NCI-H1105 (cell line): ENCODE measurements at places on chromosomes 2 and 18.

DNA sequence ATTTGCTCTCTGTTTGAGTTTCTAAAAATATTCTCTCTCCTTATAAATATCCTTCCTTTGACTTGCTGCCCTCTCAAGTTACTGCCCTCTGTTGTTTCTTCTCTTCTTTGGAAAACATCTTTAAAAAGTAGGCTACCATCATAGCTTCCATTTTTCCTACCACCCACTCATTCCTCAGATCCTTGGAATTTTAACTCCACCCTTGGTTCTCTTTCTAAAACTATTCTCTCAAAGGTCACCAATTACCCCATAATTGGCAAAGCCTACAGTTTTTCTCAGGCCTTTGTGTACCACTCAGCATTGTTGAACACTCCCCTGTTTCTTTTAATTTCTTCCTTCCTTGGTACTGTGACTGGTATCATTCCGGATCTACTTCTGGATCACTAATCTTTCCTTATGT, 43.0 kb upstream of the ITGAV start:
- no peak for DNase-seq

GRCh38 chr2:195468771-195469170, 188.3 kb upstream of the SLC39A10 start:
- no peak for DNase-seq

- no peak for DNase-seq
Measured at GRCh38 chr2:17873021-17873420, 5.4 kb upstream of the KCNS3 start.

DNA sequence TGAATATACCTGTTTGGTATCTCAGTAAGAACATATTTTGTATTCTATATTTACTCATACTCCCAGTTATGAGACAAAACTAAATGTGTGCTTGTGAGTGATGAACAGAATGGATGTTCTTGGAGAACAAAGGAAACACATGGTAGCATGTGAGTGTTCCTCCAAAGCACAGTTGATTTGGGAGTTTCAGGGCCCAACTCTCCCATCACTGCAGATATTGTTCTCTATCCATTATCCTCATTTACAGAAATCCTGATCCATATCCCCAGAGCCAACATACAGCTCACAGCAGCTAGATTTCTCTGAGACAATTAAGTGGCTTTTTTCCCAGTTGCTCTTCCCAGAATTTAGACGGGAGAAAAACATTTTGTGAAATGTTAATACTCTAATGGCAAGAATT, 75.6 kb upstream of the MAPRE2 start:
- no peak for DNase-seq

DNA sequence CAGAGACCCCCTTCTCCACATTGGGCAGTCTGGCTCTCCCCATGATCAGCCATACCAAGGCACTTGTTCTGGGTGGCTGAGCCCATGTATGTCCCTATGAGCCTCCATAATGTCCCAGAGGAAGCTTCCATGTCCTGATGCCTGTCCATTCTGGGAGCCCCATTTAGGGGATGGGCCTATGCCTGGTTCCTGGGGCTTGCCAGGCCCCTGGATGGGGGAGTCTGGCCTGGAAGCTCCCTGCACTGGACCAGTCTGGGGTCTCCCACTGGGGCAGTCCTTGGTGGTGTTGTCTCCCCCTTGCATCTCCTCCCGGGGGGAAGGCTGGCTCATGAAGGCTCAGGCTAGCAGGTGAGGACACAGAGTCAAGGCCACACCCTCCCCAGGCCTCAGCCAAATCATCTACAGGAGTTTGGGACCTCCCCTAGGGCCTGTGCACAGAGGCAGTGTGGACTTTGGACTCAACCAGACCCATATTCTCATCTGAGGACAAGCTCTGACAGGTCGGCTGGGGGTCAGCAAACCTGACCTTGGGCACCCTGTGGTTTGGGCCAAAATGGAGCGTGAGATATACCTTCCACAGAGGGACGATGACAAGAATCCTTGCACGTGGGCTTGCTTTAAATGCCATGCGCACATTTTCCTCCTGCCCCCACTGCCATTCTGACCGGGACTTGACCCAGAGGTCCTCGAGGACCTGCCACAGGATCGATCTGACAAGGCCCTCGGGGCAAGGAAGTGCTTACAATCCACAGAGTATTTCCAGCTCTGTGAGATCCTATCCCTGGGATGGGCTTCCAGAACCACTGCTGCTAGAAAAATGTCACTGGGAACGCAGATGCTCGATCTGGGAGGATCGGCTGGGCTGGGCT, 38.8 kb downstream of the INHBB start:
- no peak for DNase-seq

DNA sequence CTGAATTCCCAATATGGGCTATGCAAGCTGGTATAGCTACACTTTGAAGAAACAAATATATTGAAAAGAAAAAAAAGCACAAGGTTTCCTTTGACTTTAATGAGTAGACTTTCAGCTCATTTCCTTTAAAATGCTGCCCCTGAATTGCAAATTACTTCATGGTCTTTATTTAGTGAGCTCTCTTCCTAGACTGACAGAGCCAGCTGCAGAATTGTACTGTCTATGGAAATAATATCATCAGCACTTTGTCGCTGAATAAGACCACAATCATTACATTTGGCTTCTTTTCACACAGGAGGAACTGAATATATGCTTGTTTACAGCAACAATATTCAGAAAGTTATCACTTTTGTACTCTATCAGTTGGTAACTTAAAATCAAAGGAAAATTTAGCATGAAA, 41.7 kb downstream of the ARL5A start:
- no peak for DNase-seq

DNA sequence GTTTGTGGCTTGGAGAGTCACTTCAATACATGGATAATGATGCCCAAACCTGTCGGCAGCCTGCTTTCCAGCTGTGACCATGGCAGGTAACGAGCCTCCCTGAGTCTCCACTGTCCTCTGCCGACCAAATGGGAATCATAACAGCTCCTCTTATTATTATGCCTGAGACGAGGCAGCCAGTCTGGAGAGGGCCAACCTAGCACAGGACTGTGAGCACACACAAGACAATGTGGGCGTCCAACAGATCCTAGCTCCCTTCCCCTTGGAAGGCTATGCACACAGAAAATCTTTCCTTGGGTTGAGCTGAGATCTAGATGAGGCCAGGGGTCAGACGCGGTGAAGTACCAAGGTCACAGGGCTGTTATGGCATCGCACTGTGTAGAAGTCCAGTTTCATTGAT, 890 bp upstream of the SLC4A3 start:
- no peak for DNase-seq

DNA sequence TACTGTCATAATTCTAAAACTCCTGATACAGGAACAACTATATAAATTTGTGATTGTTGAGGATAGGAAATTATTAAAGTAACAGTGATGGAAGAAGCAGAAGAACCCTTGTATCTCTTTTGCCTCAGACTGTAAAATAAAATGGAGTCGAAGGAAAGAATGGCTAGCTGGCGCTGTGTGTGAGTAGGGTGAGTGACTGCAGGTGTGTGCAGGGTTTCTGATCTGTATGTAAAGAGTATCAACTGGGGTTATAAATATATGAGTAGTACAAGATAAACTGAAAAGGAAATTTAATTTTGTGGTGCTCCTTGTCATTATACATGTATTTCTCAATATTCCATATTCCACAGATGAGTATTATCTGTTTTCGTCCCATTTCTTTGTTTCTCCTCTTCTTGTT, 15.2 kb downstream of the POLI start:
- no peak for DNase-seq

DNA sequence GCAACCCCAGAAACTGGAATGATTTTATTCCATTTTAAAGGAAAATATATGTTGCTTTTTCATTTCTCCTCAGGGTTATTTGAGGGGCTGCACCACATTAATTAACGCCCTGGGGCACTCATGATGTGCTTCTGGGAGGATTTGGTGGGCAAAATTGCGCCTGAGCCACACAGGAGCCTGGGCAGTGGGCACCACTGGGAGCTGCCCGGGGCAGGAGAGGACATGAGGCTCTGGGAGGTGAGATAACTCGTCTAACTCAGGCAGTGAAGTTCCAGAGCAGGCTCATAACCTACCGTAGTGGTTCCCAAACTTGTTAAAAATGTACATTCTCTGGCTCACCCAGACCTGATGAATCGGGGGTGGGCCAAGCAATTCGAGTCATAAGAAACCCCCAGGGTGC, 68.3 kb downstream of the EDAR start:
- no peak for DNase-seq

- DNase-seq: no peak
Measured at GRCh38 chr18:43010611-43011010, 104.9 kb downstream of the RIT2 start.

DNA sequence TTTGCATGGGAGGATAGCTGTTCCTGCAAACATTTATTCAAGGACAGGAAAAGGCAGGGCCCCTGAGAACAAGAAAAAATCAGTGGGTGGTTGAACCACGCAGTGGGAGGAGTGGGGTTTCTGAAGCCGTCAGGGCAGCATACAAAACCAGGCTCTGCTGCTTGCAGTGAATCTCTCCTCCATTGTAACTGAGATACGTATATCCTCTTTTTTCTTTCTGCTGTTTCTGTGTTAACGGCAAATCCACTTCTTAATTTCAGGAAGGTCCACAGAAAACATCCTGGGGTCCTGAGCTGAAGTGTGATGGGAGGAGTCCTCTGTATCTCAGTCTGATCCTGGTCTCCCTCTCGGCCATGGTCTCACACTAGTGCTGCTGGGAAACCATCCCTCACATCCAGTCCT, 27.2 kb upstream of the KCNF1 start:
- DNase-seq: no peak

DNA sequence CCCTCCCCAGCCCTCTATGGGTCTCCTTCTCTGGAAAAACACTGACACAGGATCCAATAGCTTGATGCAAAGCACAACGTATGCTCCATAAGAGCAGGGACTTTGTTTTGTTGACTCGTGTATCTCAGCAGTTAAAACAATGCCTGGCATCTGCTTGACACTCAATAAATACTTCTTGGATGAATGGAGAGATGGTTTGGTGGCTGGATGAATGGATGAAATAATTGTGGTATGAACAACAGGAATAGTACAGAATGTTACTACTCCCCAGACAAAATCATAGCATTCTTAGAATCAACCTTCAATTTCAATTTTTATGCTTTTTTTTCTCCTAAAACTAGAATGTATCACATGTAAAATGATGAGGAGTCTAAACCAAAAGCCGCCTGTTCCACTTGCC, 57.4 kb downstream of the KCNE4 start:
- DNase-seq: no peak

DNA sequence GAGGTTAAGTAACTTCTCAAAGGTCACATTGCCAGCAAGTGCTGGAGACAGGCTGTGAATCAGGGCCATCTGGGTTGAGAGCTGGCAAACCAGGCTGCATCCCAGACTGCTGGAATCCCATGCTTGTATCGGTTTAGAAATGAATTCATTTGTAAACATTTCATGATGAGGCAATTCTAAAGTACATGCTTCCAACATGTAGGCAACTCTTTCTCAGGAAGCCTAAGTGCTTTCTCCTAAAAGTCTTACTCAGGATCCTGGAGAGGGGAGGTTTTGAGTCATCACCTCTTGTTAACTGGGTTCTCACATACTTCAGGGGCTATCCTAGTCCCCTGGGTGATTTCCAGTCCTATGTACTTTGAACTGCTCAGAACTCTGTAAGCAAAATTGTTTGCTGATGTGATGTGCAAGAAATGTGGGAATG, 416.5 kb downstream of the MEIS1 start:
- DNase-seq: no peak

DNA sequence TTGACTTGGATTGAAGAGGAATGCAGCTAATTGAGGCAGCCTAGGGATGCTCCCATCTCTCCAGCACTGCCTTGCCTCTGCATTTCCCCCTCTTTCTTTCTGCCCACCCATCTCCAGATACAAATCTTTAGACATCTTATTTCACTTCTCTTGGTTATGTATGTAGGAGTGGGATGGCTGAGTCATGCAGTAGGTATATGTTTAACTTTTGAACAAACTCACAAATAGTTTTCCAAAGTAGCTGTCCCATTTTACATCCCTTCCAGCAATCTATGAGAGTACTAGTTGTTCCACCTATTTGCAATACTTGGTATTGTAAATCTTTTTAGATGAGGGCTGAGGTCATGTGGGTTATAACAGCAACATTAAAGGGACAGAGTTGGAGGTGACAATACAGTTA, 329.9 kb downstream of the DYSF start:
- no peak for DNase-seq

DNA sequence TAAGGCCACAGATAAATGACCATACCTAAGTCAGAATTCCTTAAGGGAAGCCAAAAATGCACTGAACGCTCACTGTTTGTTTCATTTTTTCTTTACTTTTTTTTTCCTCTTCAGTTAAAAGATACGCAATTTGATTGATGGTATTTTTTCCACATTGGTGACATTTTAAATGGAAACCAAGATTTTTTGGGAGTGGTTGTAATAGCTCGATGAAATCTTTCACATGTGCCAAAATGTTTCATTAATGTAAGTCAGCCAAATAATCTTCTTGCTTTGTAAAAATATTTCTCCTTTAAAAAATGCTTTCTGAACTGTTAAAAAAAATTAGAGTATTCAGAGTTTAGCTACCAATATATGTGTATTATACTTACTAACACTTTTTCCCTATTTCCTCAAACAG, 339.8 kb downstream of the ZEB2 start:
- no peak for DNase-seq
